H1 (cell line): ENCODE measurements at places on chromosomes 2 and 18. TPM values are rescaled to one million over a fixed set of nuclear protein-coding genes. Genes with fewer than 3 reads are reported as not detected.

DNA sequence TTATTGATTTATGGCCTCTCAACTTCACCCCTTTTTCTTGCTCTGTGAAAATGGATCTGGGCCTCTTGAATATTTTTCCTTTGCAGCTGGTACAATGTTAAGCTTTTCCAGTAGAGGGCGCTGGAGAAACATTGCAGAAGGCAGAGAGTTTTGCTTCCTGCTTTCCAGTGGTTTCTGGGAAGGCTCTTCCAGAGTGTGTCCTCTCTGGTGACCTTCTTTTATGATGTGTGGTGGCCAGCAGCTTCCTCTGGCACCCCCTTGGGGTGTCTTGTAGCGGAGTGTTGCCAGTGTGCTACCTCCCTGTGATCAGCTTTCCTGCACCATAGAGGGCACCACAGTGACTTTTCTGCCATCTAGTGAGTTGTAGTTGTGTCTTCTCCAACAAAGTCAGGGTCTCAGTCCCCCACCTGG, 25.4 kb upstream of the MGAT5 start:
- no peak overlapping the region for H3K4me3 ChIP-seq
- no peaks in the 10 kb centered on the region for H3K27me3 ChIP-seq
- no peak for DNase-seq
- no peak overlapping the region for H3K27ac ChIP-seq

Gene SERPINB7
- not detected in 2 replicates for total RNA-seq

DNA sequence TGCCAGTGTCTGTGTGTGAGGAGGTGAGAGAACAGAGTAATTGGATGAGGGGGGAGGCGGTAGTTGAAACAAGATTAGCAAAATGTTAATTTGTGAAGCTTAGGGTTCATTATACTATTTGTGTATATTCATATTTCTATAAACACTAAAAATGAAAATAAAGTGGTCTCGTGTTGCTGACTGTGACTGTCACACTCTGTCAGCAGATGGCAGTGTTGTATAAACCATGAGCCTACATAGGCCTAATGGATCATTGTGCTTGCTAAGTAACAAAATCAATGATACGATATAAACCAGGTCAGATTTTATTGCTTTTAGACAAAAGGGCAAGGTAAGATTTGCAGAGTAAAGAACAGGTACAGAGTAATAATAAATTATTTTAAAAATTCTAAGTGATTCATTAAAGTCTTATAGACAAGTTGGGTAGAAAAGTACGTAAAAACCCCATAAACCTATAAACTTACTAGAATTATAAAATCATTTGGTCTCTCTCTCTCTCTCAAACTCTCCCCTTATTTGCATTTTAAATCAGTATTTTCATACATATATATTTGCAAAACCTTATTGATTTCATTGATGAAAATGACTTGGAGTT, 182.7 kb downstream of the RPIA start:
- H3K4me3 ChIP-seq: no peak overlapping the region
- DNase-seq: no peak
- H3K27ac ChIP-seq: no peak overlapping the region

Gene TMEM198
- 10.2 and 11.0 TPM in 2 replicates for total RNA-seq

GRCh38 chr2:107932488-107932887, 53.8 kb upstream of the SLC5A7 start:
- H3K27me3 ChIP-seq: no peaks in the 10 kb centered on the region
- no peaks in the 10 kb centered on the region for H3K36me3 ChIP-seq
- H3K4me3 ChIP-seq: no peak overlapping the region
- no peak for DNase-seq
- no peak overlapping the region for H3K27ac ChIP-seq
- H3K4me1 ChIP-seq: no peaks in the 10 kb centered on the region
